EL (cell line): ENCODE measurements at places on chromosomes 7 and 10.
A peak's percentile ranks its signal among the peaks of the same experiment; 100 is the strongest.

- no peak for DNase-seq
These were observed 226.9 kb downstream of the WDR11 start for GRCh38 chr10:121078036-121078435.

GRCh38 chr7:110105840-110106239 lies 985.1 kb upstream of the LRRN3 start:
- no peak for DNase-seq

DNA sequence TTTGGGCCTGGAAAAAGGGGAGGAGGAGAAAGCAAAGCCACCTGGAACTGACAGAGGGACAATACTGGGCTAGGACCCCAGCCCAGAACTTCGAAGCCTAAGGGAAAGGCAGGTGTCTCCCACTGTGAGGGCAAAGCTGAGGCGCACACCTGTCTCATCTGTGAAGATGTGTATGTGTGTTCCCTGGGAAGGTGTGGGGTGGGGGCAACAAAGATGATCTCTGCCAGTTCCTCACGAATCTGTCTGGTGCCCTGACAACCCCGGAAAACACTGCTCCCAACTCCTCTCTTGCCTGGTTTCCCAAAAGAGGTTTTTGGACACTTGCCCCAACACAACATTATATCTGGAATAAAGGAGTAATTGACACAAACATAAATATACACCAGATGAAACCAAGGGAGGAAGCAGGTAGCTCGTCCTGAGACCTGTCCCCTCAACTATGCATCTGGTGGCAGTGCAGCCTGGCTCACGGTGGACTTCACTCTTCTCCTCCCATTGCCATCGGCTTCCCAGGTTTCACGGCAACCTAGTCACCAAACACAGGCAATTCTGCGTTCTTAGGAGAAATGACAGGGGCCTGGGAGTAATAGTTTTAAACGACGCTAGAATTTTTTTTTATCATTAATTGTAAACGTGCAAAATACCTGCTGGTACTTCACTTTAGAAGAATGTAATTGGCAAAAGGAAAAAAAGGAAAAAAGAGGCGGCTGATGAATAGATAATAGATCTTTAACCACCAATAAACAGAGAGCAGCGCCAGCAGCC lies 1.7 kb upstream of the EMX2 start:
- no peak for DNase-seq

DNA sequence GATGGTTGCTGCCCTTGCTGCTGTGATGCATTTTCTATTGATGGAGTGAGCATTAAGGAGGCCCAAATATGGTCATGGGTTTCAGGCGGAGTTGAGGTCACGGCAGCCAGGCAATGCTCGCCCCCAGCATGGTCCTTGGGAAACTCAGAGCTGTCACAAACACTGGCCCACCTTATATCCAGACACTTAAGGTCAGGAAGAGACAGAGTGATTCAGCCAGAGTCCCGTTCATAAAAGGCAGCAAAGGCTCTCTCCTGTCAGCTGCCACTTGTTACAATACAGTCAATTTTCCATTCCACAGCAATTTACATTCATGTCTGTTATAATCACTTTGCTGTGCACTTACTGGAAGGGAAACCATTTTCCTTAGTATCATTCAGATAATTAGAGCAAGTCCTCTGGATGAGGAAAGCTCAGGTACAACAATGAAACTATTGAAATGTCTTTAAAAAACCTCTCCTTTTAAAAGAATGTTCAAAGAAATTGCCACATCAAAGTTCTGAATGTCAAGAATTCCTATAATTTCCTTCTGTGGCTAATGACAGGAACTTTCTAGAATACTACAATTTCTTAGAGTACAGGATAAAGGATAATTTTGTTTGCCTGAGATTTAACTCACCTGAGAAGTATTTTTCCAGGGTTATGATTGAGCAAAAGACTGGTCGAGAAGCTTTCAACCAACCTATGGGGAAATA lies 14.8 kb upstream of the ANKRD1 start:
- peak; percentile 13 for DNase-seq

GRCh38 chr7:114663502-114663901 lies 248.9 kb downstream of the FOXP2 start:
- peak; percentile 4 for DNase-seq
